ENCODE measurements at places on chromosomes 16 and 17.

DNA sequence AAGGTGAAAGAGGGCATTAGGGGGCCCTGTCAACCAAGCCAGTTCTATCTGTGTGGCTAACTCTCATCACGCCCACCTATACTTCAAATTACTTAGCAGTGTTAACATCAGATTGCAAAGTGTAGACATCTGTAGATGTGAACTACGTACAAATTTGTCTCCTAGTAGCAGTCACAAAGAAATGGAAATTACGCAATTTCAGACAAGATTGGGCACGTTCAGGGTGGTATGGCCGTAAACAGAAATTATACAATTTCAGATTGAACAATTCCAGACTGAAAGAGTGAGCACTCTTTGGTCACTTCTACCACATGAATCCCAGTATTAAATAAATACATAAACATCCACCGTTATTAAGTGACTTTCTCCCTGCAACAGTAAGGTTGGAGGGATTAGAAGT, 592.7 kb upstream of the PSMD7 start:
- peaks cover 2% of the 10 kb centered on the region for H3K4me1 ChIP-seq
- H3K36me3 ChIP-seq: no peaks in the 10 kb centered on the region
- no peak overlapping the region for H3K27ac ChIP-seq
- H3K4me3 ChIP-seq: no peak overlapping the region

DNA sequence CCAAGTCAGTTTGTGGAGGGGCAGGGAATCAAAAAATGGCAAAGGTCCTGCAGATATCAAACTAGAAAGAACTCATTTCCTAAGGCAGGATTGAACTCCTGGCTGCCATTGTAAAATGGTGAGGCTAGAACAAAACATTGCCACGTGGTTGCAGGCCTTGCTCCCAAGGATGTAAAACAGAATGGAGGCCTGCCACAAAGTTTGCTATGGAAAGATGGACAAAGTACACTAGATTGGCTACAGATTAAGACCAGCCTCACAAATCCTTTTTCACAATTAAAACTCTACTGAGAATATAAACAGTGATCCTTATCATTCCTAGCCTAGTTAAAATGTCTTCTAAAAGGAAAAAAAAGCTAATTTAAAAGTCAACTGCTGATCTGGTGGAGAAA, 30.9 kb downstream of the PHKB start:
- DNase-seq: no peak
- H3K36me3 ChIP-seq: no peaks in the 10 kb centered on the region
- H3K27me3 ChIP-seq: no peaks in the 10 kb centered on the region
- peaks cover 11% of the 10 kb centered on the region for H3K4me1 ChIP-seq

GRCh38 chr16:81996664-81997509, 14.4 kb downstream of the SDR42E1 start:
- no peaks in the 10 kb centered on the region for H3K27me3 ChIP-seq
- H3K27ac ChIP-seq: no peak overlapping the region
- no peaks in the 10 kb centered on the region for H3K36me3 ChIP-seq

DNA sequence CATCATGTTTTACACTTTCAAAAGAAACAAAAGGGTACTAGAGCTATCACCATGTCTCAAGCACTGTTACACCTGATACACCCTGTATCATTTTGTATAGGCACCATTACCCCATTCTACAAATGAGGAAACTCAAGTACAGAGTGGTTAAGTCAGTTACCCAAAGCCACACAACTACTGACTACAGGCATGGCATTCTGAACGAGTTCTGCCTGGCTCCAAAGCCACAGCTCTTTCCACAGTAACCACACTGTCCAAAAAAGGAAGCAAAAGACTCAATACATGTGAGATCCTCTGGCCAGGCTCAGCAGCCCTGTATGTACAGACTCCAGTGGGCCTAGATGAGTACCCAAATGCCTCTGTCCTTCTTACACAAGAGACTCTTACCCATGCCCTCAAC, 4.7 kb downstream of the DYNC1LI2 start:
- DNase-seq: no peak
- no peaks in the 10 kb centered on the region for H3K27me3 ChIP-seq
- H3K36me3 ChIP-seq: peaks cover 27% of the 10 kb centered on the region

- H3K36me3 ChIP-seq: peaks cover 15% of the 10 kb centered on the region
- no peak overlapping the region for H3K27ac ChIP-seq
- no peaks in the 10 kb centered on the region for H3K27me3 ChIP-seq
- peaks cover 11% of the 10 kb centered on the region for H3K4me1 ChIP-seq
- no peak for DNase-seq
Measured at GRCh38 chr17:7007143-7007542, 5.3 kb upstream of the RNASEK start.

GRCh38 chr16:19963301-19963700, 78.7 kb upstream of the GPRC5B start:
- no peaks in the 10 kb centered on the region for H3K4me1 ChIP-seq
- no peak overlapping the region for H3K27ac ChIP-seq
- H3K27me3 ChIP-seq: no peaks in the 10 kb centered on the region
- H3K4me3 ChIP-seq: no peak overlapping the region

DNA sequence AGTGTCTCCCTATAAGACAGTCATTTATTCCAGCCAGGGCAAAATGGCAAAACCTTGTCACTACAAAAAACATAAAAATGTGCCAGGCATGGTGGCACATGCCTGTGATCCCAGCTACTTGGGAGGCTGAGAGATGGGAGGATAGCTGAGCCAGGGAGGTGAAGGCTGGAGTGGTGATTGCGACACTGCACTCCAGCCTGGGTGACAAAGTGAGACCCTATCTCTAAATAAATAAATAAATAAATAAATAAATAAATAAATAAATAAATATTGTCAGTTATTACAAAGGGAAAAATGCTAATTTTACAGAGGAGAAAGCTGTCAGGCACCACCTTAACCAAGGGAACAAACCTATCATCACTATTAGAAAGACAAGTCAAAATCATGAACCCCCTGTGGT, 75.5 kb downstream of the STH start:
- DNase-seq: no peak
- H3K27me3 ChIP-seq: no peaks in the 10 kb centered on the region
- H3K27ac ChIP-seq: no peak overlapping the region
- no peak overlapping the region for H3K4me3 ChIP-seq
- no peaks in the 10 kb centered on the region for H3K36me3 ChIP-seq

DNA sequence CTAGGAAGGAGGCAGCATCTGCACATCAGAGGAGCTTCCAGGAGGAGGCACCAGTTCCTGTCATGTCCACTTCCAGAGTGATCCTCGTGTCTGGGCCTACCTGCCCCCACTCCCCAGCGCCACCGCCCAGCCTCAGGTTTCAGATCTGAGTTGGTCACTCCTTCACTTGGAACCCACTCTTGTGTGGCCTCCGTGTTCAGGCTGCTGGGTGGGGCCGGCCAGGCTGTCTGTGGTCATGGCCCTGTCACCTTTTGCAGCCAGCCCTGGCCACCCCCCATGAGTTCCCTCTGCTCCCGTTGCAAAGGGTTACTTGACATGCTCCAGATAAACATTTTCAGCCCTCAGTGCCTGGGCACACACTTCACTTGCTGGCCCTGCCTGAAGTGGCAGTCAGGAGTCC, 26.6 kb upstream of the SPPL2C start:
- H3K4me1 ChIP-seq: no peaks in the 10 kb centered on the region
- no peak overlapping the region for H3K4me3 ChIP-seq
- DNase-seq: no peak
- no peaks in the 10 kb centered on the region for H3K27me3 ChIP-seq
- no peak overlapping the region for H3K27ac ChIP-seq

- no peak overlapping the region for H3K4me3 ChIP-seq
- no peak overlapping the region for H3K27ac ChIP-seq
- no peaks in the 10 kb centered on the region for H3K27me3 ChIP-seq
- no peaks in the 10 kb centered on the region for H3K4me1 ChIP-seq
Measured at GRCh38 chr16:53404959-53405358, 29.3 kb upstream of the RBL2 start.

DNA sequence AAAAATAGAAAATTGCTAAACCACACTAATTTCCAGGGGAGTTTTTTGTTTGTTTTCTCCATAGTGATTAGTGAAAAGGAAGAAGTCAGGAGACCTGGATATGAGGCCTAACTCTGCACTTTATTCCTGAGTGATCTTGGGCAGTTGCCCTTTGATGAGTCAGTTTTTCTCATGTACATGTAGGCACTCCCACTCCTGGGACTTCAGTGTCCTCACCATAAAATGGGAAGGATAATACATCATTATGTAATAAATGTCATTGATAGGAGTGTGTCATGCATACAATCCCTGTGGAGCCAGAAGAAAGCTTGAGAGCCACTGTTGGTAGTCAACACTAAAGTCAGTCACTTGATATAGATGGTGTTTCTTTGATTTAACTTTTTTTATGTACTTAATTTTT, 32.5 kb downstream of the WIPF2 start:
- no peaks in the 10 kb centered on the region for H3K27me3 ChIP-seq
- no peak overlapping the region for H3K27ac ChIP-seq
- peaks cover 6% of the 10 kb centered on the region for H3K36me3 ChIP-seq
- no peak for DNase-seq
- H3K4me1 ChIP-seq: no peaks in the 10 kb centered on the region
- H3K4me3 ChIP-seq: no peak overlapping the region

GRCh38 chr16:71383054-71383773, 24.7 kb downstream of the CALB2 start:
- no peak for DNase-seq
- H3K27me3 ChIP-seq: no peaks in the 10 kb centered on the region
- no peaks in the 10 kb centered on the region for H3K36me3 ChIP-seq
- no peak overlapping the region for H3K27ac ChIP-seq
- no peak overlapping the region for H3K4me3 ChIP-seq

Data from ascending aorta (tissue), 2 donors.